ENCODE measurements at places on chromosomes 12 and 14.
A peak's percentile ranks its signal among the peaks of the same experiment; 100 is the strongest.

DNA sequence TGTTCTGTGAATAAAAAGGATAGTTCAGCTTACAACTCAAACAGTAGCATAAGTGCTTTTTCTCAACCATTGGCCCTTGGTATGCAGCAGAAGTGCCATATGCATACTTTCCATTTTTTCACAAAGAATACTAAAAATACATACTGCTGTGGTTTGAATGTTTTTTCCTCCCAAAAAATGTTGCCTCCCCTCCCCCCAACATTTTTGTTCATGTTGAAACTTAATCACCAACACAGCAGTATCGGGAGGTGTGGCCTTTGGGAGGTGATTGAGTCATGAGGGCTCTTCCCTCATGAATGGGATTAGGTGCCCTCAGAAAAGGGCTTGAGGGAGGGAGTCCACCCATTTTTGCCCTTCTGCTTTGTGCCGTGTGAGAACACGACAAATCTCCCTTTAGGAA, 198.6 kb downstream of the ESR2 start:
- DNase-seq = no peak

DNA sequence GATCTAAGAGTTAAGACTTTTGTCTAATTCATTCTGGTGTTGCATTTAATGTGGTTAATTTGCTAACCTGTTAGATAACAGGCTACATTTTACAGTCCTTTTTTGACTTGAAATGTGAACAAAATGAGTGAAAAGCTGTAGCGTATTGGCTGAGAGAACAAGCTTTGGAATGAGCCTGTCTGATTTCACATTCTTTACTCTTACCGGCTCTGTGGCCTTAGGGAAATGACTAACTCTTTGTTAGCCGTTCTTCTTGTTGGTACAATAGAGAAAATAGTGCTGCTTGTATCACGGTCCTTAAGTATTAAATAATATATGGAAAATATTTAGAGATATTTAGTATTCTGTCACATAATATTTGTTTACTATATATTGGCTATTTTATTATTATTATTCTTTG, 1.9 kb downstream of the MNAT1 start:
- no peak for DNase-seq

- no peak for DNase-seq
These were observed 33.4 kb downstream of the SLC11A2 start for GRCh38 chr12:50992819-50993218.

DNA sequence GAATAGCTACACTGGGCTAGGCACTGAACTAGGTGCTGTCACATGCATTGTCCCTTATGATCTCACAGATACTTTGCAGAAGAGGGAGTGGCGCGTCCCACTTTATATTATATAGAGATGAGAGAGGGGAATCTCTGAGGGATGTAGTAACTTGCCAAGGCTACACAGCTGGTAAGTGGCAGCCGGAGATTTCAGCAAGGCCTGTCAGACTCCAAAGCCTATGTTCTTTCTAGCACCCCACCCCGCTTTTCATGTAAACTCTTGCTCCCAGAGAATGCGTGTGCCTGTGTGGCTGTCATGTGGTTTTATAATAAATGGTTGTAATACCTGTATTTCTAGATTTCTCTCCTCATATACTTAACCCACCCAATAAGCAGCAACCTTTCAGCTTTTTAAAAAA, 39.1 kb downstream of the WDR20 start:
- no peak for DNase-seq

DNA sequence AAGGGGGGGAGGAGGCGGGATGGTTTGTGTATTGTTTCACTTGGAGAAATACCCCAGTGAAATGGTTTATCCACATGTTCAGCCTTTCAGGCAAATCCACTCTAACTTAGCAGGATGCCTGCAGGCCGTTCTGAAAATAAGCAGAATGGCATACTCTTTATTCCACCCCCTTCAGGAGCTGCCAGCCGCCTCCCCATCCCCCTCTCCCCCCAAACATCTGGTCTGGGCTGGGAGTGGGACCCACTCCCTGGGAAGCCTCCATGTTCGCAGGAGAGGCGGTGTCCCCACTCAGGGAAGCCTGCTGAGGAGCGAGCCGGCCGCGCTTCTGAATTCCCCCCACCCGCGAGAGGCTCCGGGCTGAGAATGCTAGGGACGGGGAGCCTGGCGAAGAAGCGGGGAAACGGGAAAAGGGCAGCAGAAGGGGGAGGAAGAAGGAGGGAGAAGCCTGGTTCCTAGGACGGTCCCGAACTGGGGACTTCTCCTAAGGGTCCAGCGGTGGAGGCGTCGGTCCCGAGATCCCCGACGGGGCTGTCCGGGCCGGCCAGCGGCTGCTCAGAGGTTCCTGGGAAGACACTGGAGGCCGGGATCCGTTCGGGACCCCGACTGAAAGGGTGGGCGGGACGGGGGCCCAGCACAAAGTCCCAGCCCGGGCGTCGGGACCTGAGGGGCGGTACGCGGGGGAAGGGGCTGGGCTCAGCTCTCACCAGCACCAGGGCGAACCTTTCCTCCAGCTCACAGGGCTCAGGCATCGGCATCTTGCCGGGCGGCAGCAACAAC, 666 bp downstream of the FMNL3 start:
- DNase-seq = peak; percentile 36

DNA sequence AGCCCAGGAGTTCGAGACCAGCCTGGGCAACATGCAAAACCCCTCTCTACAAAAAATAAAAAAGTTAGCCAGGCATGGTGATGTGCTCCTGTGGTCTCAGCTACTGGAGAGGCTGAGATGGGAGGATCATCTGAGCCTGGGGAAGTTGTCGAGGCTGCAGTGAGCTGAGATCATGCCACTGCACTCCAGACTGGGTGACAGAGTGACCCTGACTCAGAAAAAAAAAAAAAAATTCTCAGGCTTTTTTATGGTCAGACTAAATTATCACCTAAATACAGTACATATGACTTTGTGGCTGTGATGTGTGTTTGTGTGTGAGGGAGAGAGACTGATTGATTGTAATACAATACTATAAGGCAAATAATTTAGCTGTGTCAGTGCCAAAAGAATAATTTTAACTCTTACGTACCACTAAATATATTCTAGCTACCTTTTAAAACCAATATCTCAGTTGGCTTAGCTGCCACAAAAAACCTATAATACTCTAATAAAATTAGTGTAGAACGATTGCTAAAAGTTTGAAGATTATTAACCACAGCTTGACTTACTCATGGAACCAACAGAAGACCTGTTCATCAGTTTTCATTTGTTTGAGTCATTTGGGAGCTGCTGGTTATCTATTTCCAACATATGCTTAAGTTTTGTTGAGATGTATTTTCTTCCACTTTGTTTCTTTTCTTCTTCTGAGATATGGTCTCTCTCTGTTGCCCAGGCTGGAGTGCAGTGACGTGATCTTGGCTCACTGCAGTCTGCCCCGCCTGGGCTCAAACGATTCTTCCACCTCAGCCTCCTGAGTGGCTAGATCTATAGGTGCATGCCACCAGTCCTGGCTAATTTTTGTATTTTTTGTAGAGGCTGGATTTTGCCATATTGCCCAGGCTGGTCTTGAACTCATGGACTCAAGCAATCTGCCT, 58.0 kb downstream of the DIP2B start:
- DNase-seq = no peak

Measured in NCI-H2171 (cell line).